ENCODE measurements at places on chromosomes 16 and 17.
A peak's percentile ranks its signal among the peaks of the same experiment; 100 is the strongest.

- DNase-seq, result no peak
Observed at GRCh38 chr16:16882766-16883165, 503.8 kb downstream of the NPIPA7 start.

- DNase-seq, result no peak
Observed at GRCh38 chr17:9167379-9167778, 146.1 kb downstream of the NTN1 start.

DNA sequence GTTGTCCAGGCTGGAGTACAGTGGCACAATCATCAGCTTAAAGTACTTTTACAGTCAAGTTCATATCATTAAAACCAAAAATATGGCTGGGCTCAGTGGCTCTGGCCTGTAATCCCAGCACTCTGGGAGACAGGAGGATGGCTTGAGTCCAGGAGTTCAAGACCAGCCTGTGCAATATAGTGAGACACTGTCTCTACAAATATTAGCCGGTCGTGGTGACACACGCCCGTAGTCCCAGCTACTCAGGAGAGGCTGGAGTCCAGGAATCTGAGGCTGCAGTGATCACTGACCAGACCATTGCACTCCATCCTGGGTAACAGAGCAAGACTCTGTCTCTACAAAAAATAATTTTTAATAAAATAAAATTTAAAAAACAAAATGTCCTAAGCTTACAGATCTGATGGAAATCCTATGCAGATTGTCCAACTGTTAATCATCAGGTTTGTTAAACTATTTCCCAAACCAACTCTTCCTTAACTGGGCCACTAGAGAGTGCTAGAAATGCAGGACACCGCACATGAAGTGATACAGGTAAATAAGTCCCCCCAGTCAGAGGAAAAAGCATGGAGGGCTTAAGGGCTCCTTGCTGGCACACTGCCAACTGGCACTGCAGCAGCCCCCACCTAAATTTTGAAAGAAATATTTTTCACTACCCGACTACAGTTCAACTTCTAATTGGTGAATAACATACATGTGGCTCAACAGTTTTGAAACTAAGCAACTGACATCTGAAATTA, 2.8 kb downstream of the USP22 start:
- no peak for DNase-seq

DNA sequence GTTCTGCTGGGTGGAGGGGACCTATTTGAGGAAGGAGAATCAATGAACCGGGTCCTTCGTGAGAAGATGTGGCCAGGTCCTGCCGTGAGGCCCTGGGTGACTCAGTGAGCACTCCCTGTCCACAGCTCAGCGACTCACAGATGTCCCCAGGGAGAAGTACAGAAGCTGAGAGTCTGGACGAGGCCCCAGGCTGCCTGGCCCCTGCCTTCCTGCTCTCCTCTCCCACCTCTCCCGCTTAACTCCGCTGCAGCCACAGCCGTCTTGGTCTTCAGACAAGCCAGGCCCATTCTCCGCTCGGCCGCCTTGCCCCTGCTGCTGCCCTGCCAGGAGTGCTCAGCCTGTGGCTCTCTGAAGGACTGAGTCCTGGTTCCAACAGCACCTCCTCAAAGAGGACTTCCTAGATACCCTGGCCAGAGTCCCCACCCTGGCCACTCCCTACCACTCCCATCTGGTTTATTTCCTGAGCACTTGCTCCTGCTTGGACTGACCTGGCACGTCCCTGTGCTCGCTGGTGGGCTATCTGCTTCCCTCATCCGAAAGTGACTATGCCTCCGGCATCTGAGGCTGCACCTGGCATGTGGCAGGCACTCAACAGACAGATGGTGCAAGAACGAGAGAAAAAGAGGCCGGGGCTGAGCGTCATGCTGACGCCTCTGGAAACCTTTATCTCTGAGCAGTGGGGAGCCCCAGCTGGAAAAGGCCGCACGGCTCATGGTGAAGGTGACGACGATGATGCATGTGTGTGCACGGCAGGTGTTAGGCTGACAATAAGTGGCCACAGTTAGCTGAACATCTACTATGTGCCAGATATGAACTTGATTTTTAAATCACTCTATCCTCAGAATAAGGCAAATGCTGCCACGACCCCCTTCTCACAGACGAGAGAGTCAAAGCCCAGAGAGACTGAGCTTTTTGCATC, 9.2 kb upstream of the TNFRSF13B start:
- no peak for DNase-seq

- no peak for DNase-seq
Observed at GRCh38 chr17:43550754-43551153, 4.6 kb upstream of the ETV4 start.

GRCh38 chr17:27533874-27534815, 77.9 kb downstream of the KSR1 start:
- DNase-seq, result peak; percentile 86

GRCh38 chr16:57537194-57537505, 779 bp upstream of the CCDC102A start:
- DNase-seq, result no peak

- no peak for DNase-seq
Observed at GRCh38 chr16:66523861-66524354, 26.0 kb downstream of the TK2 start.

GRCh38 chr16:84487358-84487757, 17.1 kb downstream of the MEAK7 start:
- no peak for DNase-seq

DNA sequence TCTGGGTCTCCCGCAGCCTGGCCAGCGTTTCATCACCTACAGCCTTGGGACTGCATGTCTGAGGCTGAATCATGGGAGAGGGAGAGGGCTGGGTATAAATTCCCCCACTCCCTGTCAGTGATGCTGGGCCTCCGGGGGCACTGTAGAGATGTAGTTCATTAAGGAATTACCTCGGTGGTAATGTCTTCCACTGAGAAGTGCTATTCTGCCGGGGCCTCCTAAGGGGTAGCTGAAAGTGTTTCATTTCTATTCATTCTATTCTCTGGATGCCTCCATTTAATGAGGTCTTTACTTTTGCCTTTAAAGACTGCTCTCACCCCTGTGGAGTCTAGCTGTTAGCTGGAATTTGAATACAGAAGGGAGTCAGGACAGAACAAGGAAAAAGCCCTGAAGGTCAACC, 116.4 kb upstream of the HS3ST4 start:
- DNase-seq, result no peak

GRCh38 chr16:11407047-11407982, 62.1 kb downstream of the RMI2 start:
- peak; percentile 29 for DNase-seq

- DNase-seq, result no peak
Observed at GRCh38 chr17:7045492-7046126, 1.7 kb upstream of the SLC16A11 start.

DNA sequence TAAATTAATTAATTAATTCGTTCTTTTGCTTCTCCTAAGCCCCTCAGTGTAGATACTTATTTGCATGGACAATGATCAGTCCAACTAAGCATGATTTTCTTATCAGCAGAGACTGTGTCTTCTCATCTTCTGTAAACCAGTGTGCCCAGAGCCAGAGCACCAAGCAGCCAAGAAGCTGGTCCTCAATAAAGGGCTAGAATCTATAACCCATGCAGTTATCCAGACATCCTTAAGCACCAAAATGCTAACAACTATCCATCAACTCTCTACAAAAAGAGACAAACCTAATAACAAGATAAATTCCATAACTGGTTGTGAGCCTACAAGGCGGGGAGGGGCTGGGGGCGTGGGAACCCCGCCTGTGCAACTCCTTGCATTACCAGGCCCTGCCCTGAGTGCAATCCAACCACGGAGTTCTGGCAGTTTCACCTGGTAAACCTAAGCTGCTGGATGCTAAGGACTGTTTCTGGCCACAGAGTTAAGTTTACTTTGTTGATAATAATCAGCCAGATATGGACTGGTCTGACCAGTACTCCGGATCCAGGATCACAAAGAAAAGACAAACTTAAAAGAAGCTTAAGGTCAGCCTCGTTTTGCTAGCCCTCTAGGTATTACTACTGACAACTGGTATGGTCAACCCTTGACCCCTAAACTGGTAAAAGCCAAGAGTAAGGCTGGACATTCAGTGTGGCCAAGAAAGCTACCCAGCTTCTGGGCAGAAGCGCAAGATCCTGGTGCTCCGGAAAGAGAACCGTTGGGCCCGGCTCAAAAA, 51.5 kb downstream of the ZFHX3 start:
- no peak for DNase-seq

DNA sequence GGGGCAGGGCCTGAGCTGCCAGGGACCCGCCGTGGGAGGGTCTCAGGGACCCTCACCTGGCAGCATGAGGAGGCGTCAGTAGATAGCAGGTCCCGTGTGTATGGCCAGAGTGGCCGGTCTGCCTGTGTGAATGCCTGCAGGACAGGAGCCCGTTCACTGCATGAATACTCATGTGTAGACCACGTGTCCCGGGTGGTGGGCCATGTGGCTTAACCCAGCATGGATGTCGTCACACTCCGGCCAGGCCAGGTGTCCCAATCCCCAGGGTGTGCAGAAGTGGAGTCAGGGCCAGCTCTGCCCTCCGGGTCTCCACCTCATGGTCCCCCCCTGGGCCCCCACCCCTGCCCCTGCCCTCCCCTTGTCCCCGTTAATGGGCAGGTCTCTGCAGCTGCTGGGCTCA, 53.7 kb downstream of the BAHCC1 start:
- no peak for DNase-seq

DNA sequence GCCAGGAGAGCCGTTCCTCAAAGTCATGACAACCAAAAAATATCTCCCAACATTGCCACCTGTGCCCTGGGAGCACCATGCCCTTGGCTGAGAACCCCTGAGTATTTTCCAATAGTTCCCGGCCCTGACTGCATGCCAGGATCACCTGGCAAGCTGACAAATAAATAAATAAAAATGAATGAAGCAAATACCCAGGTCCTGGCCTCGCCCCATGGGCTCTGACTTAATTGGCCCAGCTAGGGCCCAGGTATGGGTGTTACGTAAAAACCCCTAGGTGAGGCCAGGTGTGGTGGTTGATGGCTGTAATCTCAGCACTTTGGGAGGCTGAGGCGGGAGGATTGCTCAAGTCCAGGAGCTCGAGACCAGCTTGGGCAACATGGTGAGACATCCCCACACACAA, 2.7 kb upstream of the C16orf74 start:
- no peak for DNase-seq

DNA sequence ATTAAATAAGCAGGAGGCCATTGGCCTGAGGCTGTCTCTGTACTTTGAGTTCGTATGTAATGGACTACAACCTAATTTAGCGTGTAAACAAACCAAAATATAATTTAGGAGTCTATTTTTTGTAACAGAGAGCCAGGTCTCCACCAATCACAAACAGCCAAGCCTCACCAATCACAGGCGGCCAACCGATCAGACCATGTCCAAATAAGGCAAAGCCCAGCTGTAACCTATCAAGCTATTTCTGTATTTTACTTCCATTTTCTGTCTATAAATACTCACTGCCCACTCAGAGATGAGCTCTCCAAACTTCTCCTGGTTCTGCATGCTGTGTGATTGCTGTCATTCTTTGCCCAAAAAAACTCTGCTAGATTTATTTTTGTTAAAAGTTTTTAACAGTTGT, 322.7 kb downstream of the NPIPA8 start:
- no peak for DNase-seq

DNA sequence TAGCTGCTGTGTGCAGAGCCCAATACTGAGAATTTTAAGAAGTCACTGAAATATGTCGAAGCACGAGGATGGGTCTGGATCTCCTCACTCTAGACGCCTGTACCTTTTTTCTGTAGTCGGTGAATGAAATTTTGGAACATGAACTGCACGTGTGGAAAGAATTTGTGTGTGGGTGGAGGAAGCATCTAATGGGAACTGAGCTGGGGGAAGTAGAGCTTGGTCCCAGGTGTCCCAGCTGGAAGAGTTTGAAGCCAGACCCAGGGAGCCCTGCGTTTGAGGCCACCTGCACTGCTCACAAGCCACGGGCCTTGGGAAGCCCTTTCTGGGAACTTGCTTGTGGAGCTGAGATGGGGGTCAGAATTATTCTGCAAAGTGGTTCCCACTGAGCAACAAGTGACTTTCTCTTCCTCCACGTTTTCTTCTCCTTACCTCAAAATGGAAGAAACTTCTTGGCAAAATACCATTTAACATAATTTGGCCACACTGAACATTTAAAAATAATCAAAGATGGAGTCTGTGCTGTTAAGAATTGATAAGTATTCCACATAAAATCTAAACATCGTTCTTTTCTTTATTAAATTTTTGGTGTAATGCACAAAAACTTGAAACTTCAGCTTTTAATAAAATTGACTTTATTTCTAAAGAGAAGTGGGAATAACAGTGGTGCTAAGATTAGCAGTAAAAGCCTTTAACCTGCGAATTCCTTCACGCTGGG, 163.8 kb downstream of the PRKCA start:
- no peak for DNase-seq

GRCh38 chr16:89808475-89808874, 8.0 kb downstream of the FANCA start:
- no peak for DNase-seq

GRCh38 chr17:57281887-57282286, 25.6 kb downstream of the MSI2 start:
- no peak for DNase-seq

- no peak for DNase-seq
Observed at GRCh38 chr17:39820541-39820940, 43.6 kb downstream of the IKZF3 start.

GRCh38 chr17:27601069-27601974, 29.7 kb upstream of the LGALS9 start:
- DNase-seq, result no peak

DNA sequence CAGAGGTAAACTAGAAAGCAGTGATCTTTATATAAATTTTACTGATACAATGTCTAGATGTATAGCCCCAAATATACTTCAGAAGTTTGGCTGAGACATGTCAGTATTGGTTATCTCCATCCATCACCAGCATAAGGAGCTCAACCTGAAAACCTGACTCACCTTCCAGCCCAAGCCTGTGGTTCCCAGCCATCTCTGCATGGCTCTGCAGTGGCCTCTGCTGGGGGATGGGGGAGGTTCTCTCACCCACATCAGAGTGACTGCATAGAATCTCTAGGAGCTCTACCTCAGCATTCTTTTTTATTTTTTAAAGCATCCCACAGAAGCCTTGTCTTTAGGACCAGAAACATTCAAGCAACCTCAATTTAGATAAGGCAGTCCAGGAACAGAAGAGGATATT, 27.3 kb downstream of the USP7 start:
- DNase-seq, result no peak

GRCh38 chr16:85584267-85584666, 28.9 kb upstream of the GSE1 start:
- no peak for DNase-seq

DNA sequence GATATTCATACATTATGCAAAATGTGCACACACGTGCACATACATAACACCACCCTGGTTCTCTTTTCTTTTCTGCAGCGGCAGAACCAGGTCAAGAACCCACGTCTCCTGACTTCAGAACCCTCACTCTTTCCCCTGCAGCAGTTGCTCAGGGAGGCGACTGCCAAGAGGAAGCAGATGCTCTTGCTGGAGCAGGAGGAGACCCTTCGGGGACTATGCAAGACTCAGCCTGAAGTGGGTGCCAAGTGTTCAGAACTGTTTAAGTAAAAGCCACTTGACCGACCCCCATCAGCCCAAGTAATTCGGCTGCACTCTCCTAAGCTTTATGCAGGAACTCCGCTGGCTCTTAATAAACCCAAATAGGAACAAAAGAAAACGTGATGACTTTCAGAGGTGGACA, 193.8 kb downstream of the SLC39A11 start:
- DNase-seq, result no peak
